ENCODE measurements at places on chromosomes 11 and 22.

- DNase-seq = no peak
These were observed 342.1 kb upstream of the NARS2 start for GRCh38 chr11:78916759-78917158.

DNA sequence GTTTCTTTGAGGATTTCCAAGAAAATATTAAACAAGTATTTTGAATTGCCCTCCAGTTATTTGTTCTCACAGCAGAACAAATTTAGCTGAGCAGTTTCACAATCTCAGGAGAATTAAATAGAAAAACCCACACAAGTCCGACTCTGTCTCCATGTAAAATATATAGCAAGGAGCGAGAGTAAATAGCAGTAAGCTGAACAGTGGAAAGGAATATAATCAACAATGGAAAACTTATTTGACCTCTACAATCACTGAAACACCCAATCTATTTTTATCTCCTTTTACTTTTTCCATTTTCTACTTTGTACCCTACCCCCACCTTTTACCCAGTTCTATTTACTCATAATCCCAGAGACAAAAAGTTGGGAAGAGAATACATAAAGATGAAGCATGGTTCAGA, 34.4 kb downstream of the NARS2 start:
- DNase-seq = no peak

- no peak for DNase-seq
These were observed 27.7 kb downstream of the CACNA1I start for GRCh38 chr22:39598017-39598965.

- no peak for DNase-seq
These were observed 393.7 kb downstream of the BRD1 start for GRCh38 chr22:49433717-49434611.
